Hippocampal formation (tissue), 2 donors: ENCODE measurements at places on chromosomes 11 and 22.
A peak's percentile ranks its signal among the peaks of the same experiment; 100 is the strongest.

DNA sequence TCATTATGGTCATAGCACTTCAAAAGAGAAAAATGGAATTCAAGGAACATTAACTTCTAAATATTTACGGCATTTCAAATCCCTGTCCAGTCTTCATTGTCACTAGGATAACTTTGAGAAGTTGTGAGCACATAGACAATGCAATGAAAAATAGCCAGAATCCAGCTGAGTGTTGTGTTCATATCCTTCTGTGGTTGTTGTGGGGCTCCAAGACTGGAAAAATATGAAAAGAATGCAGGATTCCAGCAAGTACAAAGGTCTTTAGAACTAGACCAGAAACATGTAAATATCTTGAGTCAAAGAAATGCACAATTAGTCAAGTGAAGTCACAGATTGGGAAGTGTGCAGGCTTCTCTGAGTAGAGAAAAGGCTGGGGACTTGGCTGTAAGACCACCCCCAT, 68.7 kb downstream of the WT1 start:
- no peak for DNase-seq

DNA sequence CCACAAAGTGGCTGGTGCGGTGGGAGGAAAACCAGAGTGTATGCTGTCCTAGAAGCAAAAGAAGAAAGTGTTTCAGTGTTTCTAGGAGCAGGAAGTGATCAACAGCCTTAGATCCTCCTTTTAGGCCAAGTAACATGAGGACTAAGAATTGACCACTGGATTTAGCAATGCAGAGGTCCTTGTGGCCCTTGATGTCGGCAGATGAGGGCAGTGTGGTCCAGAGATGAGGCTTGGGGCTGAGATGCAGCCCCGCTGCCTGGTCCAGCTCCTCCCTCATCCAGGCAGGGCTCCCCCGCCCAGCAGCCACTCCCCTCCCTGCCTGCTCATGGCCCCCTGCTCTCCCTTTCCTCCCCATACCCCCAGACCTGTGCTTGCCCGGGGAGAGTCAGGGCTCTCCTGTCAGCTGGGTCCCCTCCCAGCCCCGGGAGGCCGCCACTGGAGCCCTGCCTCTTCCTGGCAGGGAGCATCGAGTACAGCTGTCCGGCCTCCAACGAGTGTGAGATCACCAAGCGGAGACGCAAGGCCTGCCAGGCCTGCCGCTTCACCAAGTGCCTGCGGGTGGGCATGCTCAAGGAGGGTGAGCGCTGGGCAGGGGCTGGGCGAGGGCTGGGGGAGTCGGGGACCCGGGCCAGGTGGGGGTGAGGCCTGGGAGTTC, 3.7 kb downstream of the TRMT112 start:
- no peak for DNase-seq

DNA sequence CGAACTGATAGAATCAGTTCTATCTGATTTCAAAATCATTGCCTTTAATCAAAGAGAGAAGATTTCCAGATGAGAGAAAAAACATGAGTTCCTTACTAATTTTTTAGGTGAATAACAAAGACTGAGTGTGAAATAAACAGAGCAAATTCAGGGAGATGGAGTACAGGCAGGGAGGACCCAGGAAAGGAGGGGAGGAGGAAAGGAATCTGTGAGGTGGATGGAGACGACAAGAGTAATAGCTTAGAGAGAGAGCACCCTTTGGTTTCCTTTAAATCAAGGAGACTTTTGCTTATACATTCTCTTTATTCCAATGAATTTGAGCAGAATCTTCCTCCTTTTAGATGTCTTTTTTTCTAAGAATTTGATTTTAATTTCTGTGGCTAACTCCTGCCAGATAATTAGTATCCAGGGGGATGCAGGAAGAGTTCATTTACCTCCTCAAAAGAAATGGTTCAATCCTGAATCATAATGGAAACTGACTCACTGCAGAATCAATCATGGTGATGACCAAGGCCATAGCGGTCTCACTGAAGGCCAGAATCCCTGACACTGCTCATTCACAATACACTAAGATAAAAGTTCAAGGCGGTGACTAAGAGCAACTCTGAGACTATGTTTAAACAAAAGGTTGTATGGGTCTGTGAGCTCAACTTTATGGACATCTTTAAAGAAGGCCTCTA, 234.0 kb upstream of the ZC3H12C start:
- no peak for DNase-seq

- no peak for DNase-seq
These were observed 141.0 kb downstream of the MSANTD4 start for GRCh38 chr11:105881027-105881426.

DNA sequence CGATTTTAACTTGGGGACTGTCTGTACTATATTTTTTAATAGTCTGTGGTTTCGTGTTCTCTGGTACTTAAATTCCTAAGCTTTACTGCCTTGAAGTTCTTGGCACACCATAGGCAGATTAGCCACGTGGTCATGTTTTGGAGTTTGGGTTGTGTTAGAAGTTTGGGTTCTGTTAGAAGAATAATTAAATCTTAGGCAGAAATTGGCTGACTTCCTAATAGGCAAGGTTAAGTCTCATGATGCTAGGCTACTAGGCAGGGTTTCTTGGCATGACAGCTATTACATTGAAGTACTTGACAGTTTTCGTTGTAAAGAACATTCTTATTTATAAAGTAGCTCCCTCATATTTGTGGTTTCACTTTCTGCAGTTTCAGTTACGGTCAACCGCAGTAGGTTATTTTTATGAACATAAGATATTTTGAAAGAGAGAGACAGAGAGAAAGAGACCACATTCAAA, 30.0 kb upstream of the MMP7 start:
- DNase-seq = peak; percentile 40

DNA sequence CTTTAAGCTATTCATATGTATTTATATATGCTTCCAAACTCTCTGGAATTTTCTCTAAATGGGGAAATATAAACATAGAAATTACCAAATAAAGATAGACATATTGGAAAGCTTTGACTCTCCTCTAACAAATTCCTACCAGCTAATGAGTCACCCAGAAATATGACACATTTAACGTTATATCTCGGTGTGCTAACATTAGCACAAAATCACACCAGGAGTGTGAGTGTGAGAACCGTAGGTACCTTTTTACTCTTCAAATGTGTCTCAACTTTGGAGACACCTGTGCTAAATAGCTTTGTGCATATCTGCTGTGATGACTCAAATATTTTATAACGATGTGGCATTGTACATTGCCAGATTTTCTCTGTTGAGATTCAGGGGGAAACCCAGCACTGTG, 714.4 kb downstream of the METTL15 start:
- no peak for DNase-seq

GRCh38 chr11:128208329-128209137, 378.8 kb downstream of the ETS1 start:
- DNase-seq = no peak

DNA sequence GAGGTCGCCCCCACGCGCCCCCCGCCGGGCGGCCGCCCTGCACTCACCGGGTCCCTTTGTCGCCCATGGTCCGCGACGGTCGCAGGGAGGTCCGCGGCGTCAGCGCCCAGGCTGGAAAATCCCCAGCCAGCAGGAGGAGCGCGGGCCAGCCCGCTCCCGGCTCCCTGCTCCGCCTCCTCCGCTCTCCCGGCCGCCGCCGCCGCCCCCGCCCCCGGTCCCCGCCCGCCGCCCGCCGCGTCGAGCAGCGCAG, at the start of gene ARRB1:
TSS of gene ARRB1 (minus strand) at position 121 of the 250 bp plus-strand sequence. CDS start at position 67, 54 bp downstream.
- DNase-seq = no peak

DNA sequence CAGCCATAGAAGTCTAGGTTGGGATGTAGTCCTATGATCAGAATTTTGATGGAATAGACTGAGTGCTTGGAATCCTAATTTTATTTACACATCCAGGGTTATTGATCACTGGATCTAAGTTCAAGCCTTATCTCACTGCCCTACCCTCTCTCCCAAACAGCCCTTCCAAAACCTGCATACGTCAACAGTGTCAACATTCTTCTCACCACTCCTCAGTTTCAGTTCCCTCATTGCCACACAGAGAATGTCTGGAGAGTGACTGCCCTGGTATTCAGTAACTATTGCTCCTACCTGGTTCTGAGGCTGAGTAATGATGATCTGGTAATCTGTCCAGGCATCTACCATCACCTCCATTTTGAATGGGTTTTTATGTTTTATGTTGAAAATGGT, 60.0 kb downstream of the GLYATL1 start:
- no peak for DNase-seq

- no peak for DNase-seq
These were observed 28.5 kb upstream of the PGR start for GRCh38 chr11:101158119-101158518.

GRCh38 chr11:133945087-133945974, 11.4 kb downstream of the IGSF9B start:
- no peak for DNase-seq

- no peak for DNase-seq
These were observed 18.4 kb downstream of the PARVB start for GRCh38 chr22:44042249-44043218.

- DNase-seq = no peak
These were observed 34.2 kb downstream of the ABTB2 start for GRCh38 chr11:34323601-34324000.

- peak; percentile 12 for DNase-seq
These were observed 46.2 kb downstream of the IGF2 start for GRCh38 chr11:2092956-2093412.

- DNase-seq = no peak
These were observed 324.0 kb upstream of the PLET1 start for GRCh38 chr11:112584672-112585071.

DNA sequence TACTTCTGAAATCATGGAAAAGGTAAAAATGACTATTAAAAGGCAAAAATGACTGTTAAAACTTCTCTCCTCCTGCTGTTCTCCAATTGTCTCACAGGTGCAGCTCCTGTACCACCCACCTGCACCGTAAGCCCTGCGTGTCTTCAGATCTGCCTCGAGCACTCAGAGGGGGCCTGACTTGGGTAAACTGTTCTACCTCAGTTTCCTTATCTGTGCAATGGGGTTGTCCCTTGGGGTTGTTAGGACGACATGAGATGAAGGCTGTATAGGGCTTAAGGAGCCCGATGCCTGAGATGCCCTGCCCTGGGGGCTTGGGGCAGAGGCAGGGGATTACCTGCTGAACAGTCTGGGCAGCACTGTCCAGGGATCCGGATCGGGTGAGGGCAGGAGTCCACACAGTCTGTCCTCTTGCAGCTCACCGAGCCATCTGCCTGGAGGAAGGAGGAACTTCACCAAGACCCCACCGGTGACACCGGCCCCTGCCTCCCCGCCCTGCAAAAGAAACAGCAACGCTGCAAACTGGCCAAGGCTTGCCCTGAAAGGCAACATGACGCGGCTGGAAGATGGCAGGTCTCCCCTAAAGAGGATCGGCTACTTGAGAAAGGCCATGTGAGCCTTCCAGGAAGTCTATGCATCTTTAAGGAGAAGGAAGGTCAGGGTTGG, 26.4 kb downstream of the VWCE start:
- DNase-seq = no peak

DNA sequence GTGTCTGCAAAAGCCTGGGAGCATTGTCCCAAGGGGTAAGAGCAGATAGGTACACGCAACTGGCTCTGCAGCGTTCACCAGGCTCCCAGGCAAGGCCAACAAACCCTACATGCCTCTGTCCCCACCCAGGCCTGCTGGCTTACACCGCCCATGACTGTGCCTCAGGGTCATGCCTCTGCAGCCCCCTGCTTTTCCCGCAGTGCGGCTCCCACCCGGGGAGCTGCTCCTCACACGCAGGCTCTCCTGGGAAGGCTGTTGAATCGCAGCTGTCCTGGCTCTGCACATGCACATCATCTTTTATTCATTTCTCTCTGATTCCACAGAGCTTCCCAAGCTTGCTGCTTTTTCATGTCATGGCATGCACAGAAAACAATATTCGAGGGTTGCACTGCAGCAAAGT, 29.2 kb upstream of the B3GAT1 start:
- peak; percentile 11 for DNase-seq

GRCh38 chr11:20047769-20048154, 112.5 kb downstream of the DBX1 start:
- DNase-seq = no peak

- no peak for DNase-seq
These were observed 55.6 kb downstream of the OR4C45 start for GRCh38 chr11:50088231-50088630.

DNA sequence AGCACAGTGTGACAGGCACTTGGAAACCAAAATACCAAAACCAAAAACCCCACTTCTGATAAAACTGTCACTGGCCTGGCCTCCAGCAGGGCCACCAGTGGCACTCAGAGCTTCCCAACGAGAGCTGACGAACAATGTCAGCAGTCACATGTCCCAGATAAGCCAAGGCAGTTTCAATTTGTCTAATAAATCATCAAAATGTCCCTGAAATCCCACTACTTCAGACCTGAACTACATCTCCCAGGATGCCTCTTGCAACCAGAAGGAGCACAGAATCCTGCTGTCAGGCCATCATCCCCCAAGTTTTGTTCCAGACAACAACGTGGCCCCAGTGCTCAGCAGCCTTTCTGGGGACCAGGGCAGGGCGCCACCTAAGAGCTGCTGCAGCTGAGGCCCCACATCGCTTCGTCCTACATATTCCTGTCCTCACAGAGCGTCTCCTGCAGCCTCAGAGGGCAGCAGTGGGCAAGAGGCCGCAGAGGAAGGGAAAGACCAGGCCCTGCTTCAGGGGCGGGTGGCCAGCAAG, 25.1 kb downstream of the LRFN4 start:
- DNase-seq = peak; percentile 52

DNA sequence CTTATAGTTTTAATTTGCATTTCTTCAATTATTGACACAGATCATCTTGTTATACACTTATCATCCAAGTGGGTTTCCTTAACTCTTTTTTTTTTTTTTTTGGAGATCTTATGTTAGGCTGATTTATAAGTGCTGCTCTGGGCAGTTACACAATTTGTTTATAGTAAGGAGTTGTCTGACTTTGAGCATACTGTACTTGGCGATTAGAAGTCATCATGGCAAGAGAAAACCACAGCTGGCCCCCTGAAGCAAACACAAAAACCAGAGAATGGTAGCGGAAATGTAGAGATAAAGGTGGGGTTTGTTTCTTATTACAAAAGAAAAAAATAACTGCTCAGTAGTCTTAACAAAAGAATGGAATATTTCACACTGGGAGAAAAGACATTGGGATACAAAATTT, 292.6 kb downstream of the SWAP70 start:
- no peak for DNase-seq

- DNase-seq = no peak
These were observed 80.2 kb downstream of the TBC1D22A start for GRCh38 chr22:46842606-46843005.

- no peak for DNase-seq
These were observed 9.6 kb upstream of the PTS start for GRCh38 chr11:112216561-112217105.

- no peak for DNase-seq
These were observed 30.3 kb upstream of the FBLN1 start for GRCh38 chr22:45472426-45472825.

DNA sequence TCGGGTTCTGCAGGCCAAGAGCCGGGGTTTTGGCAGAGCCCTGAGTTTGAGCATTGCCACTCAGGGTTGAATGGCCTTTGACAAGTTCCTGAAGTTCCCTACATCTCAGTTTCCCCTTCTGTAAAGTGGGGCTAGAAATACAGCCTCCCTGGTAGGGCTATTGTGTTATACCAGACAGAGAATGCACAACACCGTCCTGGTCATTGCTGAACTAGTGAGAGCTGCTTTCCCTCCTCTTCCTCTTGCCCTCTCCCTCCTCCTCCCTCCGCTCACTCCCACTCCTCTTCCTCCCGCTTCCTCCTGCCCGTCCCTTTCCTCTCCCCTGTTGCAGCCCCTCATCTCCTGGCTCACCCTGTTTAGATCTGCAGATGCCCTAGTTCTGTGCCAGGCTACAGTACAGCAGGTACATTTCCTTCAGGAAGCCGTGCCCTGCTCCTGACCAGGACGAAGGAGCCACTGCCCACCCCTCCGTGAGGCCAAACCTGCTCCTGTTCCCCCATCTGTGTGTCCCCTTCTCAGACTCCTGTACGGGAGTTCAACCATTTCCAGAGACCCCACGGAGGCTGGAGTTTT, 91.5 kb upstream of the SHANK2 start:
- DNase-seq = no peak

GRCh38 chr11:13174090-13174489, 103.5 kb upstream of the BMAL1 start:
- no peak for DNase-seq
